NCI-H748 treated with DMSO at 0.1 percent for 48 hours (cell line): ENCODE measurements at places on chromosomes 5 and 9.
A peak's percentile ranks its signal among the peaks of the same experiment; 100 is the strongest.

DNA sequence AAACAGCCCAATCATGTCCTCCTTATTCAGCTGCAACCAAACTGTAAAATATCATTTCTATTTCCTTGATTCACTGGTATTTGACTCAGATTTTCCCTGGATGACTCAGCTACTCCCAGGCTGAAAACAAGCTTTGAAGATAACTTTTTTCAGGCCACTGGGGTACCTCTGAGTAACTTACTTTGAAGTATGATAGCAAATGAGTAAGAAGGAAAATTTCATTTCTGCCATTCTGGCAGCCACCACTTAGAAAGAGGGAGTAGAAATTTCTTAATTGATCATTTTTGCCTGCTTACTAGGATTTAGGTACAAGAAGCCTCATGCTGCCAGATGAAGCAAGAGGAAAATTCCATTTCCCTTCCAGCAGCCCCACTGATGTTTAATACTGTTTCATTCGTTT is 247.4 kb downstream of the PRELID2 start:
- no peak for DNase-seq

DNA sequence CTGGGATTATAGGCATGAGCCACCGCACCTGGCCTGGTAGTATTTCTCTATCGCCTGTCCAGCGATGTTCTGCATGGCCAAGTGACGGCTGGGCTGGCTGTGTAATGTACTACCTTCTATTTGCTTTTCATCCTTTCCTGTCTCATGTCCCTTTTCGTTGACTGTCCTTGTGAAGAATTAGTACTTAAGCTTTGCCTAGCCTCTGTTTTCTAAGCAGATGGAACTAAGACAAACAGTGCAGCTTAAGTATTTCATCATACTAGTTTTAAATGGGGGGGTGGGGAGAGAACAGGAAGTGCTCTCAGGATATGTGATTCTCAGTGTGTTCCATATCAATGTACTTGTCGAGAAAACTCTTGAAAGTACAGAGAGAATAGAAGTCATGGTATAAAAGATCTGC is 31.7 kb upstream of the CCL21 start:
- DNase-seq = no peak

GRCh38 chr5:111511831-111512374 is 432 bp downstream of the STARD4 start:
- peak; percentile 77 for DNase-seq

DNA sequence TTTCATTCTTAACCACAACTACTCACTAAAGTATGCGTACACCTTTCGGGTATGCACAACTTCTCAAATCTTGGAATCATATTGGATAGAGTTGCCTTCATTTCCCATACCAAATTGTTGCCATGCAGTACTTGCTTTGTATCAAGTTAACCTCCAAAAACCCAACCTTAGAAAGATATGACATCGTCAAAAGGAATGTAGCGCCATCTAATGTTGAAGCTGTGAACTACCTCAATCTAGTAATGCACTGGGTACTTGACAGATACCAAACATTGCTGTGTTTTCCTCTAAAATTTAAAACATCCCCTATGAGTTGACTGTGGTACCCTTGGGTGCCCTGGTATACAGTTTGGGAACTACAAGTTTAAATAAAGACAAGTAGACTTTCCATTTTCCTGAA is 318.4 kb downstream of the ARL15 start:
- DNase-seq = peak; percentile 3

GRCh38 chr9:115775659-115776058 is 377.9 kb upstream of the PAPPA start:
- DNase-seq = no peak

DNA sequence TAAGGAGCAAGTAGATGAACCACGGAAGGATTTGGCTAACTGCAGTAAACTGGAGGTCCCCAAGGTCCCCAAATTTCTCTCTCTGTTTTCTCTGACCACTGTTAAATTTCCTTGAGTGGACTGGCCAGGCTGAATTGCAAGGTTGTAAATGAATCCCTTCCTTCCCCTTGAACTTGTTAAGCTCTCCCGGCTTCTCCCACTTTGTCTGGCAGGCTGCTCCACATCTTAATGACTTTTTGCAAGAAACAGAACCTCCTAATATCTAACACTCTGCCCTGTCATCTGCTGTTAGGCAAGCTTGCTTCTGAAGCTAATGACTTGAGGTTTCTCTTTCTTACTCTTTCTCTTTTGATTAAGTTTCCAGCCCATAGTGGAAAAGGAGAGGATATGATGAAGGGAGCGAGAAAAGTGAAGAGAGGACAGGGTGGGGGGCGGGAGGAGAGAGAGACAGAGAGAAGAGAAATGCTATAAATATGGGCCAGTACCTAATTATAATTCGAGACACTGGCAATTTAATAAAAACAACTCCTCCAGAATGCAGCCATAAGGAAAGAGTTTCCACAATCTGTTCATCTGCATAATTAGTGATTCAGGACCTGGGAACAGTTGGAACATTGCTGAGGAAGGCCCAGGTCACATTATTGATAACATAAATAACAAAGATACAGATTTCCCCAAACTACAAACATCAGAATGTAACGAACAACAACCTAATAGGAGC is 437.3 kb upstream of the MPDZ start:
- DNase-seq = no peak

DNA sequence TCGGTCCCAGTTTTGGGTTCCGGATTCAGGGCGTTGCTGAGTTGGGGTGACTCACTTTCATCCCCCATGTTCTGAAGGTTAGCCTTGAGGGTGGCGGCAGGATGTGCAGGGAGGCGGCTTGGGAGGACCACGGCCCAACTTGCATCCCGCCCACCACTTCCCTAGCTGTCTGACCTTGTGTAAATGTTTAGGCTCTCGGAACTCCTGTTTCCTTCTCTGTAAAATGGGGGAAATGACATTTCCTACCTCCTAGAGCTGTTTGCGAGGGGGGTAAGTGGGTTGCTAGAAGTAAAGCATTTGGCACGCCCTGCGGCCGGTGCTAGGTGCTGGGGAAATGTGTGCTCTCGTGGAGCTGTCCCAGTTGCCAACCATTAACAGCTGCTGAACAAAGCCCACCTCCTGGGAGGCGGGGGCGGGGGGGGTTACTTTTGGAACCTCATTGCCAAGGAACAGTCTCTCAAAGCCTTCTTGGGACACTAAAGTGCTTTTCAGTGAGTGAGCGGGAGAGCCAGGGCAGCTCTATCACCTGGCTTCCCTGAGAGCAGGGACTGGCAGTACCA is 27.5 kb downstream of the PTGES2 start:
- no peak for DNase-seq

GRCh38 chr5:89596821-89597220 is 713.8 kb upstream of the MEF2C start:
- DNase-seq = no peak

- no peak for DNase-seq
Observed at GRCh38 chr9:89256642-89257041, 54.4 kb upstream of the CKS2 start.

DNA sequence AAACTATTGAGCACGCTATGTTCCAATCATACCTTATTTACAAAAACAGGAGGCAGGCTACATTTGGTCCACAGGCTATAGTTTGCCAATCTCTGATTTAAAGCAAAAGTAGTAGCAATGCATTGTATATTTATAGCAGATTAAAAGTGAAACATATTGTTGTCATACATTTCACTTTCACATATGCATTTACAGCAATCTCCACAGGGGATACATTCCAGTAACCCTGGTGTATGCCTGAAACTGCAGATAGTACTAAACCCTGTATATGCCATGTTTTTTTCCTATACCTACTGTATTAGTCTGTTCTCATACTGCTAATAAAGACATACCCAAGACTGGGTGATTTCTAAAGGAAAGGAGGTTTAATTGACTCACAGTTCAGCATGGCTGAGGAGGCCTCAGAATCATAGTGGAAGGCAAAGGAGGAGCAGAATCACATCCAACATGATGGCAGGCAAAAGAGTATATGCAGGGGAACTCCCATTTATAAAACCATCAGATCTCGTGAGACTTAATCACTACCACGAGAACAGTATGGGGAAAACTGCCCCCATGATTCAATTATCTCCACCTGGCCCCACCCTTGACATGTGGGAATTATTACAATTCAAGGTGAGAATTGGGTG is 5.9 kb upstream of the CSF1R start:
- DNase-seq = no peak

DNA sequence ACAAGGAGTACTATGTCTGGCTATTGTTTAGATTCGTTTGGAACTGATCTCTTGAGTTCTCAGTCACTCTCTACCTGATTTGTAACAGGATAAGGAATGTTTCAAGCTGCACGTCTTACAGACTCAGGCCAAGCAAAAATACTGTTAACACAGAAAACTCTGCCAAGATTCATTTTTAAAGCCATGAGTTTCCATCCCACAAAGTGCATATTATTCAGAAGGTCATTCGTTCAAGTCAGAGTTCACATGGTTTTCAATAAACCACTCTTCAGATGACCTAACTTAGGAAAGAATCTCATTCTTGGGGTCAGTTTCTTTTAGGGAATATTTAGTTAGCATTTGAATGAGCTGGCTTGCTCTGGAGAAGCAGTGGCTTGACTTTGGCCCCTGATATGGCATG is 49.3 kb downstream of the F2R start:
- no peak for DNase-seq

GRCh38 chr9:134216449-134216951 is 52.1 kb upstream of the RNU6ATAC start:
- no peak for DNase-seq

GRCh38 chr5:158200619-158201018 is 341.7 kb upstream of the CLINT1 start:
- DNase-seq = no peak

- DNase-seq = no peak
Observed at GRCh38 chr5:147065071-147065470, 169.8 kb upstream of the STK32A start.

DNA sequence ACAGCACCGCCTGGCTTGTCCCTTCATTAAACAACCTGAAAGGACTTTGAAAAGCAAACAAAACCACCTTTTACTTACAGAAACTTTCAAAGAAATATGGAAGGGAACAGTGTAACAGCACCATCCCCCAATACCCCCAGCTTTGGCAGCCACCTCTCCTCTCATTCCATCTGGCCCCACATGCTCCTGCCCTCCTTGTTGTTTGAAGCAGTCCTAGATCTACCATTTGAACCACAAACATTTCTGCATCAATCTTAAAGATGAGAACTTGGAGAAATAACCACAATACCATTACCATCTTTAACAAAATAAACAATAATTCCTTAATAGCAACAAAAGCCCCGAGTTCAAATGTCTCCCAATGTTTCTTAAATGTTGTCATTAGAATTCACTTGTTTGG is 17.8 kb upstream of the COL15A1 start:
- no peak for DNase-seq

- DNase-seq = no peak
Observed at GRCh38 chr5:126104951-126105350, 318.3 kb upstream of the GRAMD2B start.

DNA sequence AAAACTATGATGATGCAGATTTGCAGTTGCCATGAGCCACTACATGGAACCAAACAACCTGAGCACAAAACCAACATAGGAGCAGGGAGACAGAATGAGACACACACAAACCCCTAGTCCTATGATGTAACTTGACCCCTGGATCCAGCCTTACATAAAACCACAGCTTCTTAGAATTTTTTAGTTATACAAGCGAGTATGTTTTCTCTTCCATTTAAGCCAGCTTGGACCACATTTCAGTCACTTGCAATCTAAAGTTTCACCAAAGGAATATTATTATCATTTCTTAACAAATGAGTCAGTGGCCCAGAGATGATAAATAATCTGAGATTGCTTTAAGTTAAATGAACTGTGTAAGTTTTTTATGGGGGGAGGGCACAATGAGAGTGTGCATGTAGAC is 6.8 kb downstream of the SPOCK1 start:
- DNase-seq = no peak

DNA sequence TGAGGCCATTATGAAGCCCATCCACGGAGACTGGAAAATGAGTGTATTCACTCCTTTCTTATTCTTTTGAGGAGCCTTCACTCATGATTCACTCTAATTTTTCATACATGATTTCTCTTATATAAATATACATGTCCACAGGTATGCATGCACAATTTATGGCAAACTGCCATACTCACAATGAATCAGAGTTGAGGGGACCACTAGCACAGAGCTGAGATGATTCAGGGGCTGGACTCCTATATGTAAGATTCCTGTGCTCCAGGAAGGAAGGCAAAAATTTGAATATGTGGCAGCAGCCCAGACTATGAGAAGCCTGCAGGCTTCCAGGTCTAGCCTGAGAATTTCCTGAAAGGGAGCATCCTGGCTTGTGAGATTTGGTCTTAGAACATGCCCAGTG is 484.6 kb downstream of the PRELID2 start:
- no peak for DNase-seq

DNA sequence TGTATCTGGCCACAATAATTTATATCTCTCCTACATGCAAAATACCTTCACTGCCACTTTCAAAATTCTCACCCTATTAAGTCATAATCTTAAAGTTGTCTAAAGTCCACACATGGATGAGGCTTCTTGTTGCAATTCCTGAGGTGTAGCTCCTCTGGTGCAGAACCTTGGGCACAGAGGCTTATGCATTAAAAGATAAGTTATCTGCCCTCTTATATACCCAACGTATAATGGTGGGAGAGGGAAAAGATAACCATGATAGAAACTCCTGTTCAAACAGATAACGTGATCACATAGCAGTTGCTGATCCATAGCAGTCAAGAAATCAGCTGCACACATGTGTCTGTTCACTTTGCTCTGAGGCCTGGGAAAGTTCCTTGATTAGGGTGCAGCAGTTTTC is 1767.0 kb downstream of the MAT2B start:
- DNase-seq = no peak

DNA sequence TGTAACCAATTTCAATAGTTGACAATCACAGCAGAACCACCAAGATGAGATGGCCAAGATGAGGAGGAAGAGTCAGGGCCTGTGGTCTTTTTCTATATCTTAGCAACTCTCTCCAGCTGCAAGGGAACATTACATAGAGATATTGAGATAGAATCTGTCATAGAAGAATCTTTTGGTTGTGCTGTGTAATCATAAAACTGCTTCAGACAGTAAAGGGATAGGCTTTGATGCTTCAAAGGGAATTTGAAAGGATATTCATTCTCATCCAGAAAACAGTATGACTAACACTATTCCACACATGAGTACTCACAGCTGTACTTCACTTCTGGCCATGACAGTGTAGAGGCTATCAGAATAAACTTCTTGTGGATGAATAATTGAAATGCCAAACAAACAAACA is 145.9 kb downstream of the YIPF5 start:
- no peak for DNase-seq

DNA sequence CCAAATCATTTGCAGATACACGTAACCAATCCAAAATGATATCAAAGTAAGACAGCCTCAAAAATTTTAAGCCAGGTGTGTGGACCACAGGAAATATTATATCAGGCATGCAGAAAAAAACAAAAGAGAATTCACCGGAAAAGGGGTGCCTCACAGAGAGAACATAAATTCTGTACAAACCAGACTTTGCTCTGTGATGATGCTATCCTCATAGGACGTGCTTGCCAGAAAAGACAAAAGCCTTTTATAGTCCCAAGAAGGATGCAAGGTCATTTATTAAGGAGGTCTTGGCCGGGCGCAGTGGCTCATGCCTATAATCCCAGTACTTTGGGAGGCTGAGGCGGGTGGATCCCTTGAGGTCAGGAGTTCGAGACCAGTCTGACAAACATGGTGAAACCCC is 16.8 kb upstream of the ATP6V1G1 start:
- DNase-seq = no peak
